ENCODE measurements at places on chromosomes 6 and 20.

DNA sequence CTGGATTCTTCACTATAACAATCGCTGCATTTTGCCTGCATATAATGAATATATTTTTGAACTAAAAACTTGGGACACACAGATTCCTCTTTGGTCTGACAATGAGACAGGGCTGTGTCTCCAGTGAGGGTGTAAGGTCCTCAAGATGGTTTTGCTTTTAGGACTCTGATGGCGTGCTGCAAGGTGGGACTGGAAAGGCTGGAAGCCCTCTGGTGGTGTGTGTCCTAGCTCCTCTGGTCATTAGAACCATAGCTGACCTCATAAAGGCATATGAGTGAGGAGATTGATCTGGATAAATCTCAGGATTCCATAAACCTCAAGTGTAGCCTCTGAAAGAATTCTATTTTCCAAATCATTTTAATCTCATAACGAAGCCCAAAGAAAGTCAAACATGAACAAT lies 108.4 kb upstream of the ASF1A start:
- DNase-seq = no peak

DNA sequence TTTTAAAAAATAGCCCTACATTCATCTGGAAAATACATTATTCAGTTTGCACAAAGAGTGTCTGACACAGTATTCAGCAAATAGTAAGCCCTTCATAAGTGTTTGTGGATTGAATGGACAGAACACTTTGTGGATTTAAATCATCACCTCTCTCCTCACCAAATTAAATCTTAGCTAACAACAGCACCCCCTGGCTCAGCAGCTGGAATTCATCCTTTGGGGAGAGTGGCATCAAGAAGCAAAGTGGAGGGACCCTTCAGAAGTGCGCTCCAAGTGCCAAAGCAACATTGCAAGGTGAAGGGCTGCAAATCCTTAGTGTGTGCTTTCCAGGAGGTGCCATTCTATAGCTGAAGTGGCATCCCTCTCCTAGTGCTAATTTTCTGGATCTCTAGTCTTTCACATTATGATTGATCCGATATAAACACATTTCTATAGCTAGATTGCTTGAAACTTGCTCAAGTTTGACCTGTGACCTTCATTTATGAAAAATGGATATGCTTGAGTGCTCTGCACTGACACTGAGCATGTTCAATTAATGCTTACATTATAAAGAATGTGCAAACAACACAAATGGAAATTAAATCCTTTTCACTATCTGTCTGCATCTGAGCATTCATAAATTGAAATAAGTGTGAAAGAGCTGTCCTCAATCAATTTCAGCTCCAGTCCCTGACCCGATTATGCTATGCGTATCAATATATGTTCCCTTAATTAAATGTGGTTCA lies 891.7 kb downstream of the C6orf118 start:
- no peak for DNase-seq

GRCh38 chr6:100138346-100139022 lies 144.5 kb upstream of the MCHR2 start:
- no peak for DNase-seq

DNA sequence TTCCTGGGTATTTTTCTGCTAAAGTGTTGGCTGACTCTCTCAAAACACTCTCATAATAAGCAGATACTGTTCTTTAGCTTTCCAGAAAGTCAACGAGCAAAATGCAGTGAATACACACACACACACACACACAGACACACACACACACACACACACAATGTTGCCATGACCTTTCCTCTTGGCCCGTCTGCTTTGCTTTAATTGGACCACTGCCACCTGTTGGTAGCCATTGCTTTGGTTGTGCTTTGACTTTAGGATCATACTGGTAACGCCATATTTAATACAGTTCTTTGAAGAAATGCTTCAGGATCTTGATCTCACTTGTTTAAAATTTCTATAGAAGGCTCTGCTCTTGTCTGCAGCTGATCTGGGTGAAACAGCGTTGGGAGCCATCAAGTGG lies 4.4 kb downstream of the FIG4 start:
- DNase-seq = no peak

All from HuH-7 (cell line).